ENCODE measurements at places on chromosomes 3 and 15. TPM values are rescaled to one million over a fixed set of nuclear protein-coding genes. Genes with fewer than 3 reads are reported as not detected.

ADCY5 gene
- total RNA-seq = not detected

PLA2G4B gene
- 4.2 TPM for total RNA-seq

PLSCR1 gene
- 72.6 TPM for total RNA-seq

LMAN1L gene
- 0.21 TPM for total RNA-seq

MST1R gene
- total RNA-seq = 0.10 TPM

CCR8 gene
- total RNA-seq = 2.2 TPM

CD276 gene
- 0.21 TPM for total RNA-seq

SEMA3F gene
- 0.42 TPM for total RNA-seq

POLR2M gene
- 103 TPM for total RNA-seq

ARL14 gene
- total RNA-seq = not detected

PDZRN3 gene
- 0.10 TPM for total RNA-seq

C15orf62 gene
- 0.73 TPM for total RNA-seq

MYZAP gene
- 5.1 TPM for total RNA-seq

PIF1 gene
- 0.31 TPM for total RNA-seq

CD80 gene
- 5.9 TPM for total RNA-seq

CSPG4 gene
- total RNA-seq = under 0.01 TPM

FOXB1 gene
- 0.10 TPM for total RNA-seq

RPP25 gene
- total RNA-seq = 0.31 TPM

ASB14 gene
- total RNA-seq = 0.10 TPM

WDR5B gene
- total RNA-seq = 6.0 TPM

CCDC39 gene
- not detected for total RNA-seq
